Right renal pelvis (tissue), 4 donors: ENCODE measurements at places on chromosomes 7 and 10. TPM values are rescaled to one million over a fixed set of nuclear protein-coding genes. Genes with fewer than 3 reads are reported as not detected.

The CALML5 gene
- polyA plus RNA-seq, result not detected

The PRRT4 gene
- 1.1 TPM for polyA plus RNA-seq

The TUBB8 gene
- 0.55 TPM for polyA plus RNA-seq

DNA sequence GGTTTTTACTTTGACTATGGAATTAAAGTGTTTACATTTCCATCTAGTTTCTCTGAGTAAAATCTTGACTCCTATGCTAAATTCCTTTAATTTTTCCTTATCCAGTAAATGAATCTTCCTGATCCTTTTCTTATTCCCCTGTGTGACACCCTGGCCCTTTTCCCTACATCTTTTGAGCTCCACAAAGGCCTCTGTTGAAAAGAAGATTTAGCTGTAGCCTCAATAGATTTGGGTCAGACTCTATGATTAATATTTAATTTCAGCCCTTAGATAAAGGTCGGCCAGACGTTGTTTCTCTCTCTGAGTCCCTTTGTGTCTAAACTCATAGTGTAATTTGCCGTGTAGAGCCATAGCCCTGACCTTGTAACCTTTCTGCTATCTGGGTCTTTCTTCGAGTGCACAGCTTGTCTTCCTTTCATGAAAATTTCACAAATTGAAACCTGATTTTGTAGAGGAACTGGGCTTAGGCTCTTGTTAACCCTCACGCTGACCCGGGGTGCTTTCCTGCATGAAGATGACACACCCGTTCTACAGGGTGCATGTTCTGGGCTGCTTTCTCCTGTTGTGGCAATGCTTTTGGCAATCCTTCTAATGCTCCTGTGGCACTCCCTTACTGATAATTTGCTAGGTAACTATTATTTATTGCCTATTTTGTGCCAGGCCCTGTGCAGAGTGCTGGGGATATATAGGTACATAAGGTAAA lies 21.2 kb downstream of the LSMEM1 start:
- no peak for DNase-seq

The ZNF853 gene
- polyA plus RNA-seq, result 18.5 TPM

The ZNF775 gene
- polyA plus RNA-seq, result 9.1 TPM

GRCh38 chr10:89330537-89331212 lies 2.9 kb downstream of the IFIT3 start:
- DNase-seq, result no peak

The HTR7 gene
- polyA plus RNA-seq, result 0.65 TPM

The HOGA1 gene
- 53.1 TPM for polyA plus RNA-seq

DNA sequence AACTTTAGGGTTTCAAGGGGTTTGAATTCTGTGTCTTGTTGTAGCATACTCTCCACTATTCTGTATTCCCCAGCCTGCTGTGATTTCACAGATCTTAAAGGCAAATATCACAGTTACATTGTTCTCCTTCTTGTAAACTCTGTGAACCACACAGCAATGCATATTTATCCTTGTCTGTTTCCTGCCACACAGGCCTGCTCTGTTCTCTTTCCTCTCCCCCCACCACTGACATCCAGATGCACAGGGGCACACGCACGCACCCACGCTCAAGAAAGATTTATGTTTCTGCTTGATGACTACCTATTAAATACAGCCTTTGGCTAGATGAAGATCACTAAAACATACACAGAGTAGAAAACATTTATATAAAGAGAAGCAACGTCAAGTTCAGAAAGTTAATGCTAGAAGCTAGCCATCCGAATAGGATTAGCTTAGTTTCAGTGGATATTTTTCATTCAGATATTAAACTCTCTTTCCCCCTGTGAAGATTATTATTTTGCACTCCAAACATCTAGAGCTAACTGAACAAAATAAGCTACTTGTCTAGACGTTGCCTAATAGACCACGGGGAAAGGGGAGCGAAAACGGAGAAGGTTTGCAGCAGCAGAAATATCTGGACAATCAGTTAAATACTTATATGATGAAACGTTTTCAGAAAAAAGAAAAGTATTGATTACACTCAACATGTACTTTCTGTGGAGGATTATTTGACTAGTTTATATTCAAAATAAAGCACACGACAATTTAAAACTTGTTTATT lies 193.1 kb upstream of the SEMA3C start:
- no peak for DNase-seq

DNA sequence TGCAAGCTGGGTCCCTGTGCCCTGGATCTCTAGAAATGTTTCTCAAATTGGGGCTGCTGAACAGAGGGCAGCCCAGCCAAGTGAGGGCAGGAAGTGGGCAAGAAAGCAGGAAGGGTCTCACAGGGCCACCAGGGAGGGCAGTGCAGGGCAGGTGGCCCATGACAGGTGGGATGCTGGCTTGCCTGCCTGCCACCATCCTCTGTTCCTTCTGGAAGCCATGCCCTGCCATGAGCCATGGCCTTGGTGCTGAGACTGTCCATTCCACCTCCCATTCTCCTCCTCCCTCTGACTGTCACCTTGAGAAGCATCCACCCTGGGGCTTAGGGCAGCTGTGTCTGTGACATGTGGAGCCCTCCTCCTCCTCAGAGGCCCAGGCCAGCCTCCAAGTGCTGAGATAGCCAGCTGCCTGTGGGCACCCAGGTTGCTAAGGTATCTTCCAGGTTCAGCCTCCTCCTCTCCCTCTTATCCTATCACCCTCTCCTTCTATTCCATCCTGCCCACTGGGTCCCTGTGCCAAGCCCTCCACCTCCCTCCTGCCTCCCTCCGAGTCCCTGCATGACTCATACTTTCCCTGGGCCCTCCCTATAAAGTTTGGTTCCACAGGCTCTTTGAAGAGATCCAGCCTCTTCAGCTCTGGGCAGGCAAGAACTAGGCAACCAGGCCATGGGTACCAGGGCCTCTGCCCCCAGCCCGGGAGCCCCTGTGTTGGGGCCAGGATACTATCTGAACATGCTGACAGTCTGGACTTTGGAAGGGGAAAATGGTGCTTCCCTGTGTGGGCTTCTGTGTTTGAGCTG lies 1.3 kb downstream of the VSIR start:
- no peak for DNase-seq

The EPHB4 gene
- 91.2 TPM for polyA plus RNA-seq
